ENCODE measurements at places on chromosomes 5 and 9.
A peak's percentile ranks its signal among the peaks of the same experiment; 100 is the strongest.

- DNase-seq = no peak
Measured at GRCh38 chr5:160330212-160330611, 17.8 kb upstream of the CCNJL start.

DNA sequence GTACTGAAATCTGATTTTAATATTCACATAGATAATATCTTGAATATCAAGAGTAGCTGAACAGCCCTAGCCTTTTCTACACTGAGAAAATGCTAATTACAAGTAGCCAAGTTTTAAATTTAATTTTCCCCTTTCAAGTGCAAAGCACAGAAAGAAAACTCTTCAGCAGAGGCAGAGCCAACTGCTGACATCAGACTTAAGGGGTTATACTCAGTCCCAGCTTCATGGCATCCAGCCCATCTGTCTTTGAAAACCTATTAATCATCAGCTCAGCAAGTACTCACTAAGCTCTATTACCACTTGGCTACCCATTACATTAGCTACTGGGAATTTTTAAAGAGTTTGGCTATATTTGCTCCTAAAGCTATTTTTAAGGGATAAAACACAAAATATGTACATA is 220.5 kb downstream of the SLC12A2 start:
- no peak for DNase-seq

GRCh38 chr5:88667496-88668201 is 215.3 kb downstream of the MEF2C start:
- no peak for DNase-seq

DNA sequence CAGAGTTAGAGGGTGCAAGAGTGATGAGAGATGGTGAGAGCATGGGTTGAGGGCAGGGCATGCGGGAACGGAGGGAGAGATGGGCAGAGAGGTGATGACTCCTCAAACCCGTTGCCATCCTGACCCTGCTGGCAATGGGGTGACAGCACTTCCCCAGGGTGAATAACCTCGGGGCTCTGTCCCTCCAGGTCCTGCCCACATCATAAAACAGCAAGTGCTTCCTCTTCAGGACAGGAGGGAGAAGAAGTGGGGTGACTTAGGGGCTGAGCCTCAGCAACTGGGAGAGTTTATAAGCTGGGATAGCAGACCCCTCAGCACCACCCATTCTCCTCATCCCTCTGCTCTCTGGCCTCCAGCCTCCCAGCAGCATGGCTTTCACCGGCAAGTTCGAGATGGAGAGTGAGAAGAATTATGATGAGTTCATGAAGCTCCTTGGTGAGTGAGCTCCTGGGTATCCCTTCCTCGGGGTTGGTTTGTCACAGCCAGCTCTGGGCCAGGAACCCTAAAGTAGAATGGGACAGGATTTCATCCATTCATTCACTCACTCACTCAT is at the start of gene FABP6:
Gene FABP6 (plus strand): TSS at position 317 of the 553 bp plus-strand sequence. CDS start 52 bp downstream, at position 369.
- no peak for DNase-seq

DNA sequence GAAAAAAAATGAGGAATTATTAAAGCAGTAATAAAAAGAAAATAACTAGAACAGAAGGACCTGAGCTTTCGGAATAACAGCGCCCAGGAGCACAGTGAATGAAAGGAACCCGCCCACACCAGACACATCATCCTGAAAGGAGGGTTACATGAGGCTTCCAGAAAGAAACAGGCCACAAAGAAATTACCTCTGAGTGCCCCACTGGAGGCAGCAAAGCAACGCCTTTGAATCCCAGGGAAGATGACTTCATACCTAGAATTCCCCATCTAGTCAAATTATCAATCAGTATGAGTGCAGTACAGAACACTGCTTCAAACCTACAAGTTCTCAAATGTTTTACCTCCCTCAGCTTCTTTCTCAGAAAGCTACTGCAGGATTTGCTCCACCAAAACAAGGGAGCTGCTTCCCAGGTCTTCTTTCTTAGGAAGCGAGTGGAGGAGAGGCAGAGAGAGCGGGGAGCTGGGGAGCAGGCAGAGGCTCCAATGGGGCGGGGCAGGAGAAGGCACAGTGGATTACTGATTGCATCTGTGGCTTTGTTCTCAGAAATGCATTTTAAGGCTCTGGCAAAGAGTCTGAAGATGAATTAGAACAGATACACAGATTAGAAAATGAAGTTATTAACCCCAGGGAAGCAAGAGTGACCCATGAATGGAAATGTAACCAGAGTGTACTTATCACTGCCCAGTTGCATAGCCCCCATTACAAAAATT is 87.1 kb downstream of the SEMA4D start:
- DNase-seq = no peak

DNA sequence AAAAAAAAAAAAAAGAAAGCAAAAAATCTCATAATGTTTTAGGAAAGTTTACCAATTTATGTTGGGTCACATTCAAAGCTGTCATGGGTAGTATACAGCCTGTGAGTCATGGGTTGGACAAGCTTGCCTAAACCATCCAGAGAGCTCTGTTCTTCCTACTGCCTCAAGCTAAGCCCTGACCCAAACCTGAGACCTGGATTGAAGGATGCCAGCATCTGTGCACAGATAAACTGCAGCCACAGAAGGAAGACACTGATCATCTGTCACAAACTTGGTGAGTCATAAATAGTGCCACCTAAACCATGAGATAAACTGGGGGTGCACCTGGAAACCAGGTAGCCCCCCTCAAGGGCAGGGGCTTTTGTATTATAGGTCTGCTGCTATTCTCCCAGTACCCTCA is 31.0 kb downstream of the CSF2 start:
- no peak for DNase-seq

DNA sequence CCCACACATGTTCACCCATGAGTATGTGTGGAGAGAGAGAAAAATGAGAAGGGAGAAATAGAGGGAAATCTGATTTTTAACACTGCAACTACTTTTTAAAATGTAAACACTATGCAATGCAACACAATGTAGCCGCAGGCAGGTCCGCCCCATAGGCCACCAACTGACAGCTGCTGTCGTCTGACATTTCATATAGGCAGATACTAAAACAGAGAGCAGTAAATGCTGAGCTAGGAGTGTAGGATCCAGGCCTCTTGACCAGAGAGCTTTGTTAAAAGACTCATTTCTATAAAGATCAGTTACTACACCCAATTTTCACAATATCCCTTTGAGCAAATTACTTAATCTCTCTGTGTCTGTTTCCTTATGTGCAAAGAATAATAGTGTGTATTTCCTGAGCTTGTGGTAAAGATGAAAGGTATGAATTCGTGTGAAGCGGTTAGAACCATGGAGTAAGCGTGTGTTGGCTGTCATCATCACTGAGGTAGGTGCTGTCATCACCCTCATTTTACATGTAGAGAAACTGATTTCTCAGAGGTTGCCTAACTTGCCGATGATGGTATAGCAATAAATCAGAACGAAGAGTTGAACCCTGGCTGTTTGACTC is 55.2 kb upstream of the PDE8B start:
- no peak for DNase-seq

GRCh38 chr5:108739906-108740305 is 7.8 kb upstream of the FER start:
- no peak for DNase-seq

DNA sequence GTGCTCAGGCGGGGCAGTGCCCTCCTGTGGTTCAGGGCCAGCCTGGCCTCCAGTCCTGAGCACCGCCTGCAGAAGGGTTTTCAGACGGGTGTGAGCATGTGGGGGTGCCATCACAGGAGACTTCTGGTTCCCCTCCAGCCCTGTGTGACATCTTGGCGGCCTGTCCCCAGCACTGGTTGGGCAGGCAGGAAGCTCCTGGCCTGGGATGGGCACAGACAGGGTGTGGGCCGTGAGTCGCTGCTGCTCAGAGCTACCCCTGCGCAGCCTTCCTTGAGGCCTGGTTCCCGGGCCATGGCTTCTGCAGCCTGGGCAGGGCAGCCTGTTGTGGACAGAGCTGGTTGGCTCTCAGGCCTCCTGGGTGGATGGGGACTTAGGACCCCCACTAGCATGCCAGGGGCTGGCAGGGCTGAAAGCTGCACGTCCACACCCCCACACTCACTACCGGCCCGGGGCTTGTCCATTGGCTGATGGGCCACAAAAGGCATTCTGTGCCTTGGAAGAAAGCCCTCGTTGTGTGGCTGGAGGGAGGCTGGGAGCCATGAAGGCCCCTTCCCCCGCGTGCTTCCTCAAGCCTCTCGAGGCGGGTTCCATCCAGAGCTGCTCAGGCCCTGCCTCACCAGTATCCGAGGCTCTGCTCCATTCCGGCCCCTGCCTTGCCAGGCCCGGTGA is 58.7 kb downstream of the RXRA start:
- DNase-seq = no peak

- no peak for DNase-seq
Measured at GRCh38 chr5:31153521-31153920, 40.0 kb upstream of the CDH6 start.

DNA sequence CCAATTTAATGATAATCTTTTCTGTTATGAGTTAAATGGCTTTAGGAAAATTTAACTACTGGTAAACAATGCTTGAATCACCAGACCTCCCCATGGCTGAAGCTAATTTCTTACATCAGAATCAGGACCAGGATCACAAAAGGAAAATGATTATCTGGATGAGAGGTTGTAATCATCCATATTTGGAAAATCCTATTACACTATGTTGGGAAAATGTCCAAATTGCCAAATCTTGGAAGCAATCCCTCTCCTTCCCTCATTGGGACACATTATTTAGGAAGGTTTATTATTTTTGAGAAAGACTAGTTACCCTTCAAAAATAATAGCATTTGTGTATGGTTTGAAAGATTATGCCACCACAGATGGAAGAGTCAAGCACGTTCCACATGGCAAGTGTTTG is 130.7 kb upstream of the MINAR2 start:
- no peak for DNase-seq

DNA sequence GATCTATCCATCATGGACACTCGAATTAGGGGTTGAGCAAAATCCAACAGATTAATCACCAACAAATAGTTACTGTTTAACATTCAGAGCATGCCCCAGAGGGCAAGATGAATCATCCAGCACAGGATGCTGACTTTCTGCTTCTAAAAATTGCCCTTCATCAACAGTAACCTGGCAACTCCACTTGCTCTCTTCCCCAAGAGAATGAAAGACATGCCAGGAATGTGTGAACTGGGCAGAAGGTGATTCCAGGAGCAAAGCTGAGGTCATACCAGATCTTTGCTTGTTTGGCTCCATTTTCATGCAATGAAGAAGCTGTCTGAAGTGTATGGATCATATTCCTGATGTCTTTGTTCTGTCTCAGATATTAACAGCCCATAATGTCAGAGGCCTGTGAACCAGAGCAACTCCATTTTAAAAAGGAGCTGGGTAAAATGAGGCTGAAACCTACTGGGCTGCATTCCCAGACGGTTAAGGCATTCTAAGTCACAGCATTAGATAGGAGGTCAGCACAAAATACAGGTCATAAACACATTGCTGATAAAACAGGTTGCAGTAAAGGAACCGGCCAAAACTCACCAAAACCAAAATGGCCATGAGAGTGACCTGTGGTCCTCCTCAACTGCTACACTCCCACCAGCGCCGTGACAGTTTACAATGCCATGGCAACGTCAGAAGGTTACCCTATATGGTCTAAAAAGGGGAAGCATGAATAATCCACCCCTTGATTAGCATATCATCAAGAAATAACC is 2.5 kb upstream of the ZNF367 start:
- peak; percentile 94 for DNase-seq

DNA sequence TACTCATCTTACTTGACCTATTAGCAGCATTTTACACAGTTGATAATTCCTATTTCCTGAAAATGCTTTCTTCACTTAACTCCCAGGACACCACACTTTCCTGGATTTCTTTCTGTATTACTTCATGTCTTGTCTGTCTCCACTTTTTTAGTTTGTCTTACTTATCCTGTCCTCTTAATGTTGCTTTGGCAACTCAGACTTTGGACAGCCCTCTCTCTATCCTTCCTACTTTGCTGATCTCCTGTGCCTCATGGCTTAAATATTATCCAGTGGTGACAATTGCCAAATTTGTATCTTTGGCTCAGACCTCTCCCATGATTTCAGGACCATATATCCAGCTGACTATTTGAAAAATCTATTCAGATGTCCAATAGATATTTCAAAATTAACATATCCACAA is 39.8 kb upstream of the NUDT12 start:
- DNase-seq = no peak

GRCh38 chr5:37876943-37877342 is 37.1 kb upstream of the GDNF start:
- DNase-seq = no peak

DNA sequence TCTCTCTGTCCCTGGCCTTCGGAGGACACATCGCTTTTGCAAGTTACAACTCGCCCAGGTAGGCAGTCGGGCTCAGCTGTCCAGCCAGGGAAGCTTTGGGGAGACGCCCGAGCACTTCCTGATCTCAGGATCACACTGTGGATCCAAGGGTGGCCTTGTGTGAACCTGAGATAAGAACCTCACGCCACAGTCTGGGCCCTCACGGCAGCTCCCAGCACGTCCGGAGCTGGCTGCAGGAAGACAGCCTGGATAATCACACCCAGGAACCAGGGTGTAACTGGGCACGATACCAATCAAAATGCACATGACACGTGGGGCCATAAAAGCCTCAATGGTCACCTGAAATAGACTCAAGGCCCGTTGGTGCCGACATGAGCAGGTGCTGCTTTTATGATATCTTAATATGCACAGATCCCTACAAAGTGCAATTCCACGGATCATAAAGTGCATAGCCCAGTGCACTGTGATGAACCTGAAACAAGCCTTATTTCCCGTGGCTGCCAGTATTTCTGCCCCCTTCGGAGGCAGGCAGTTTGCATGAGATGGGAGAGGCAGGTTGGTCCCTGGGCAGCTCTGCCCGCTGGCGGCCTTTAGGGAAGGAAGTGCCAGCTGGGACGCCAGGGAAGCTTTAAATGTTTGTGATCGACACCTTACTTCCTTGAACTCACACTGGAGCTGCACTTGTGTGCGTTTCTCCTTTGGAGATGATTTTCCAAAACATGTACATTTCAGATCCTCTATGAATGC is 14.5 kb downstream of the SLC6A18 start:
- DNase-seq = no peak

DNA sequence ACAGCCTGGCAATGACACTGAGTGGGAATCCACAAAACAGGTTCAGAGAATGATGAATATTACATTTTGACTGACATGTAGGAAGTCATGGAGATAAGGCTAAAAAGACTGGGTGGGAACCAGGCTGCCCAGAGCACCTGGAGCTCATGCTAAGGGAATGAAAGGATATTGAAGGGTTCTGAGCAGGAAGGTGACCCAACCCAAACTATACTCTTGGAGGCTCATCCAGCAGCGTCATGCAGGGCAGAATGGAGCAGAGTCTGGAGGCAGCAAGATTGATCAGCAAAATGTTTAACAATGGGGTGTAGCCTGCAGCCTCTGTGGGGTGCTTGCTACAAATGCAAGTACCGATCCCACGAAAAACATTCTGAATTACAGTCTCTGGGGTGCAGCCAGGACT is 120.2 kb downstream of the PSD2 start:
- no peak for DNase-seq

- no peak for DNase-seq
Measured at GRCh38 chr5:150043657-150044328, 42.6 kb downstream of the CSF1R start.

DNA sequence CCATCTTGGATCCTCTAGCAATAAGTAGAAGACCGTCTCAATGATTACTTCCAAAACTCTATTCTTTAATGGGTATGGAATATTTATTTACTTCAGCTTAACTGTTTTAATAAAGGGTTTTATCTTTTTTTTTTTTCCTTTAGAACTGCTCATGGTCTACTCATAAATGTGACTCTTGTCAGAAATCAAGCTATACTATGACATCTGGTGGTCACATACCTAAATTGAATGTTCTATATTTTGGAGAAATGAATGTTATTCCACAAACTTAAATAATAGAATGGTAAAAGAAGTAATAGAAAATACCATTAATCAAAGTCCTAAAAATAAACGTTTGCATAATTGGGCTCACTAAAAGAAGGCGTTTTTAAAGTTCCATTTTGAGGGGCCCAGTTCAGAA is 131.2 kb upstream of the PLCXD3 start:
- DNase-seq = no peak

Data from pulmonary artery endothelial cell (primary cell).